ENCODE measurements at places on chromosomes 12 and 14.

DNA sequence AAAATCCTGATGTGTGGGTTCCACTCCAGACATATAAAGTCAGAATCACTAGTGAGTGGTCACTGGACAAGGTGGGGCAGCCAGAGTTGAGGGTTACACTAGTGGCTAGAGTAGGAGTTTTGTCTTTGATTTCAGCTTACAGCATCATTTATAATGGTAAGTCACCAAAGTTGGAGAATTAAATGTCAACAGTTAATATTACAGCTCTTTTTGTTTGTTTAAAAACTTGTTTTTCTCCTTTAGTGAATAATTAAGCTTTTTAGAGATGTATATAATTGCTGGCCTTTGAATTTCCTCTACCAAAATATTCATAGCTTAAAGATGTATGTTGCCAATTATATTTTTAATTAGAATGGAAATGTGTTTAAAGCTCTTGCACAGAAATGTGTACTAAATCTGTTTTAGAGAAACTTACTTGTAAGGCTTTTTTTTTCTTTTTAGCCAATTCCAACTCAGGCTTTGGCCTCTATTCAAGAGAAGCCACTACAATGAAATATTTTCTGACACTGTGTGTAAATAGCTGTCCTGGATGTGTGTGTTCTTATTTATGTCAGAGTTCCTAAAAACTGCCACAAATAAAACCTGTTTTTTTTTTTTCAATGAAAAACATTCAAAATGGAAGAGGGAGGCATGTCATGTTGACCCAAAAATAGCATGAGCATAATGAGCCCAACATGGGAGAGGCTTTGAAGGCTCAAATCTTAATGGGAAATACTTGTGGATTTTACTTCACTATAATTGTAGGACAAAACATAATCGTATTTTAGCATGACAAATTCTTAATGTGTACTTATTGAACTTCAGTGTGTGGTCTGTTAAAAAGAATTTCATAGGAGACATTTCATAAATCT is 92.2 kb downstream of the TBC1D30 start:
- DNase-seq: no peak

DNA sequence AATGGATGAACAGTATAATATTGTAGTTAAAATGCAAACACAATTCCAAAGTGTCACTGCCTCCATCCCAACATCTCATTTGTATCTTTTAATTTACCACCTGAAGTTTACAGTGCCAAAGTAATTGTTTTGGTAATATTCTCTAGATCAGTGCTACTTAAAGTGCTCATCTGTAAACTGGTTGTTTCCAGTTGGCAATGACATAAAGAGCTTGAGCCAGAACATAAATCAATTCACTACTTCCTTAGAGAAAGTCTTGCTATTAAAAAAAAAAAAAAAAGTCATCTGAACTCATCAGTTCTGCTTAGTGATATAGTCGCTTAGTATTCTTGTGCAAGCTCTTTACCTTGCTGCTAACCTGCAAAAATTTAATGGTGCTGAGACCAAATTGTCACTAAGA is 16.4 kb downstream of the PLCZ1 start:
- DNase-seq: no peak

DNA sequence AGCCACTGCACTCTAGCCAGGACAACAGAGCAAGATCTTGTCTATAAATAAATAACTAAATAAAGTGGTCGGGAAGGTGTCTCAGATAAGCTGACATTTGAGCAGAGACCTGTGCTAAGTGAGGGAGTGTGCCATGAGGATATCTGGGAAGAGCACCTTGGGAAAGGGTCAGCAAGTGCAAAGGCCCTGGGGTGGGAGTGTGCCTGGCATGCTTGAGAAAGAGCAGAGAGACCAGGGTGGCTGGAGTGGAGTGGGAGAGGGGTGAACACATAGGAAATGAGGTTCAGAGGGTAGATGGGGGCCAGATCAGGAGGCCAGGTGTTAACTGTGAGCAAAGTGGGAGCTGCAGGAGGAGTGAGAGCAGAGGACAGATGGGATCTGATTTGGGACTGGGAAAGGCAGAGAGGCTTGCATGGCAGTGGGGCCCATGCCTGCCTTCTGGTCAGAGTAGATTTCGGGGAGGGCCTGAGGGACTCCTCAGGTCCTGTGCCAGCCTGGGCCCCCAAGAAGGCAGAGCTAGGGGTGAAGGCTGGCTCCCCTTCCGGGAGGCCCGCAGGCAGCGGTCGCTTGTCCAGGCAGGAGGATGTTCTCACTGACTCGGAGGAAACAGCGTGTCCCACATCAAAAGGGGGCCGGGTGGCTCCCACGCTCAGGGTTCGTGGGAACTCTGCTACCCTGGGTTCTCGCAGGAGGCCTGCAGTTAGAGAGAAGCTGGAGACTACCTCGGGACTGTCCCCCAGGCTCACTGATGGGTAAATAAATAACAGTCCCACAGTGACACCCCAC is 32.6 kb downstream of the DTX1 start:
- DNase-seq: no peak

DNA sequence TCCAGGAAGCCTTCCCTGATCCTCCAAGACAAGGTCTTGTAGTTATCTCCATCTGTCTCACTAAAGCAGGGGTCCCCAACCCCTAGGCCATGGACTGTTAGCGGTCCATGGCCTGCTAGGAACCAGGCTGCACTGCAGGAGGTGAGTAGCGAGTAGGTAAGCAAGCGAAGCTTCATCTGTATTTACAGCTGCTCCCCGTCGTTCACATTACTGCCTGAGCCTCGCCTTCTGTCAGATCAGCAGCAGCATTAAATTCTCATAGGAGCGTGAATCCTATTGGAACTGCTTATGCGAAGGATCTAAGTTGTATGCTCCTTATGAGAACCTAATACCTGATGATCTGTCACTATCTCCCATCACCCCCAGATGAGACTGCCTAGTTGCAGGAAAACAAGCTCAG is 12.4 kb upstream of the NFYB start:
- DNase-seq: no peak

DNA sequence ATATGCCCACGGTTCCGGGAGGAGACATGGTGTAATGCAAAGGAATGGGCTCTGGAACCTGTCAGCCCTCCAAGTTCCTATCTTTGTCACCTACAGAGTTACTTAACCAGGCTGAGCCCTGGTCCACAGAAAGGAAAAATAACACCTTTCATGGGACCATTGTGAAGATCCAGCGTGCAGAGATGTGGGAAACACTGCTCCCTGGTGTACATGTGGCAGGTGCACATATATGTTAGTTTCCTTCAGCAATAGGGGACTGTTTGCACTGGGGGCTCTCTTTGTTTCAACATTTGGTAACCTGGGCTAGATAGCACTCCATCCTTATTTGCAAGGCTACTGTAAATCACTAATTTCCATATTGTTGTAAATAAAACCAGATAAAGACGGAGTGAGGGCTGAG is 72.3 kb downstream of the ANO2 start:
- DNase-seq: peak; percentile 32

GRCh38 chr12:13171921-13172859 is 24.3 kb upstream of the EMP1 start:
- peak; percentile 76 for DNase-seq

GRCh38 chr12:46477541-46477940 is 105.0 kb upstream of the SLC38A2 start:
- DNase-seq: no peak

GRCh38 chr14:44508834-44509233 is 1.8 kb upstream of the FSCB start:
- DNase-seq: no peak

DNA sequence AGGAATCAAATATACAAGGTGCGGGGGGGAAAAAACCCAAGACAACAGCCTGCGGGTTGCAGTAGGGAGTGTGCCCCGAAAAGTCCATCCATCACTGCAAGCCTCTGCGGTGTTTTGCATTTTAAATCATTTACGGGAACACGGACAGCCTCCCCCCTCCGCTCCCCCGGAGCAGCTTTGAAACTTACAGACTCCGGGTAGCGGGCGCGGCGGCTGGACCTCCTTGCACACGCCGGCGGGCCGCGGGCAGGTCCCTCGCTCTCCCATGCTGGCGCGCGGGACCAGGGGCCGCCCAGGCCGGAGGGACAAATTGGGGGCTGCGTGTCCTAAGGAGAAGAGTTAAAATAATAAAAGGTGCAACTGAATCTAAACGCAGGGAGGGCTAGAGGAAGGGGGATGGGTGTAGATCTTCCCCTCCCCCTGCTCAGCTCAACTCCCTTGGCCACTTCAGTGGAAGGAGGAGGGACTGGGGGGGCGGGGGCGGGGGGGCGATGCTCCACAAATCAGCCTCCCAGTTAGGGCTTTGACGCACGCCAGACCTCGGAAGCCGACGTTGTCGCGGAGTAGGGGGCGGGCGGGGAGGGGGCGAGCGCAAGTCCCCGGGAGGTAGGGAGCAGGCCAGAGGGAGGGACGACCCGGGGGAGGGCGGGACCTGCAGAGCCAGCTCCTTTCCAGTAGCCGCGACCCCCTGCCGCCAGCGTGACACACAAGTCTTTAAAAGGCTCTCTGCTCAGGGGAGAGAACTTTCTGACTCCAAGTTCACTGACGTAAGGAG is at the start of gene KCNJ8:
Gene KCNJ8 (minus strand): TSS at position 349 of the 775 bp plus-strand sequence. CDS start 1,090 bp downstream, outside the sequence.
- peak; percentile 28 for DNase-seq

GRCh38 chr14:102363182-102363943 is 622 bp downstream of the TECPR2 start:
- DNase-seq: peak; percentile 39

GRCh38 chr12:97223419-97223818 is 239.2 kb upstream of the RMST start:
- no peak for DNase-seq

DNA sequence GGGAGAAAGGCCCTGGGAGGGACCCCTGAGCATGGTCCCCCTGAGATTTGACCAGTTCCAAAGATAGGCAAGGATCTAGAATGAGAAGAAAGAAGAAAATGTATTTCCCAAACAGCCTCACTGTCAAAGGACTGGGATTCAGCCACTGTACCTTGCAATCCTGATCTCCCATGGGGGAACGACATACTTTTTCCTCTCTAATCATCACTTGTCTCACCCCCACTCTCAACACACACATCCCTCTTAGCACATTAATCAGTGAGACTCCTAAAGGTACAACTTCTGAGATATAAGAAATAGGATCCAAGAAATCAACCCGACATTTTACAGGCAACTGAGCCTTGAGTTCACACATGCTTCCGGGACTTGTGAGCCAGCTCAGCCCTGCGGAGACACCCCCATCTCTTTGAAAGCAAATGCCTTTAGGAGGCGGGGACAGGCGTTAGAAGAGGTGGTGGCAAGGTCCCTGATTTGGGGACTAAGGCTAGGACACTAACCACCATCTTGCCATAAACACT is 1.4 kb downstream of the MAP3K9 start:
- DNase-seq: no peak

DNA sequence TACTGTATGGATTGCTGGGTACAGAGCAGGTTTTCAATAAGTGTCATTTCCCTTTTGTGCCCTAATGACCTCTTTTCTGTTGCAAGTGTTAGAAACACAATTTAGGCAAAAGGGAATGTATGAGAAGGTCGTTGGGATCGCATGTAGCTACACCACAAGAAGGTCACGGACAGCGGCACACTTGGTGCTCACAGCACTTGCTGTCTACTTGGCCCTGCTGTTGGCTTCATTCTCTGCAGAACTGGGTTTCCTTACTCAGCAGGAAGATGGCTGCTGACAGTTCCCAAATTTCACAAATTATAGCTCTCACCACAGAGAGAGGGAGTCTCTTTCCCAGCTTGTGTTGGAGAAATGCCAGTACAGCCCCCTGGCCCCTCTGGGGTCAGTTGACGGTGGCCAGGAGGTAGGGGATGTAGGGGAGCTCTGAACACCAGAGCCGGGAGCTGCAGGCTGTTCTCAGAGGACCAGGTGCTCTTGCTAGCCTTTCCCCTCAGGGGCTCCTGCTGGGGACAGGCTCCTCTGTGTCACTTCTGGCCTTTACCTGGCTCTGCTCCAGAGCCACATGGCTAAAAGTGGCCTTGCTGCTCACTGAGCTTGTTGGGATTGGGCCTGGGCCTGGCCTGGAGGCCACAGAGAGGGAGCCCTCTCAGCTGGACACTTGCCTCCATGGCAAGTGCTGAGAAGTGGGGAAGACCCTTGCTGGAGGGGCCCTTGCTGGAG is 50.9 kb upstream of the BCL7A start:
- DNase-seq: no peak

DNA sequence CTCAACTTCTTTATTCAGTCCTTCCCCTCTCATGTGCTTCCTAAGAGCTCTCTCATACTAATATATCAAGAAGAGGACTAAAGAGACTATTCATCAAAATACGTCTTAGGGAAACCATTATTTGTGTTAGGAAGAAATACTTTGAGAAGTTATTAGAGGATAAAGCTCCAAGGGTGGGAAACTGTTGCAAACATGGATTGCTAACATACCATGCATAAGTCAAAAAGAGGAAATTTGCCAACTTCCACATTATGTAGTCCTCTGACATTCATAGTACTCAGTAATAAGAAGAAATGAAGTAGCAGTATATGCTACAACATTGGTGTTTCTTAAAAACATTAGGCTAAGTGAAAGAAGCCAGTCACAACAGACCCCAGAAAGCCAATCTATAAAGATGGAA is 128.8 kb upstream of the CLEC14A start:
- peak; percentile 36 for DNase-seq

GRCh38 chr12:14256121-14256520 is 109.4 kb upstream of the ATF7IP start:
- DNase-seq: peak; percentile 56

DNA sequence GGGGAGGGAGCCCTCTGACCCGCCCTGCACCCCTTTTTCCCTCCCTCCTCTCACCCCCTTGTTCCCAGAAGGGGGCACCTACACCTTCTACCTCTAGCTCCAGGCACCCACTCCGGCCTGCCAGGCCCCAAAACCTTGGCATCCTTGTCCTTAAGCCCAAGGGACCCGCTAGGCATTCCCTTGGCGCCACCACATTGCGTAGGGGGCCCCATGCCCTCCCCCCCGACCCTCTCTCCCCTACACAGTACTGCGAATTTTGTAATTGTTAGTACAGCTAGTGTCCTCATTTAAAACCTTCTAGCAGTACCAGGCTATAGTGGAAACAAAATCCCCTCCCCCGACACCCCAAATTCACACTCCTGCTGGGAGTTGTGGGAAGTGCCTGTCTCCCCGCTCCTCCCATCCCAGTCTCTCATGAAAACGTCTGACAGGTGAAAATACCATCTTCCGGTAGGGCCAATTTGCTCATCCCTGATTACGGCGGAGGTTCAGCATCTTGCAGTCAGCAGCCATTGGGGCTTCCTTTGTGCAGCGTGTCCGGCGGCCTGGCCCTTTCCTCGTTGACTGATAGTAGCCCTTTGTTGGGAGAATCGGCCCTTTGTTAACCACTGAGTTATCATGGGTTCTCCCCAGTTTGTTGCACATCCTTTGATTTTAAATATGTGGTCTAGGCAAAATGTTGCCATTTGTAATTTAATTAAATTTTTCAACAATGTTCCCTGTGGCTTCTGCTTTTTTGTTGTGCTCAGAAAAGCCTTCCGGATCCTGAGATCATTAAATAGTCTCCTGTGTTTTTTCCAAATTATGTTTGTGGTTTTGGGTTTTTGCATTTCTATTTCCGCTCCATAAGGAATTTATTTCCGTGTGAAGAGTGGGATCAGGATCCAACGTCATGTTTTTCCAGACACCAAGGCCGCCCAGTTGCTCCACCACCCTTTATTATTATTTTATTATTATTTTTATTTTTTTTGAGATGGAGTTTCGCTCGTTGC is 7.9 kb upstream of the CEP170B start:
- DNase-seq: peak; percentile 34

GRCh38 chr12:112381883-112382796 is at the start of gene HECTD4:
TSS of gene HECTD4 (minus strand) at chr12:112382431. CDS start at chr12:112382128, 303 bp downstream.
- peak; percentile 77 for DNase-seq
